ENCODE measurements at places on chromosomes 16 and 17.

- no peak for DNase-seq
These were observed 55.5 kb downstream of the SNX11 start for GRCh38 chr17:48162946-48163506.

DNA sequence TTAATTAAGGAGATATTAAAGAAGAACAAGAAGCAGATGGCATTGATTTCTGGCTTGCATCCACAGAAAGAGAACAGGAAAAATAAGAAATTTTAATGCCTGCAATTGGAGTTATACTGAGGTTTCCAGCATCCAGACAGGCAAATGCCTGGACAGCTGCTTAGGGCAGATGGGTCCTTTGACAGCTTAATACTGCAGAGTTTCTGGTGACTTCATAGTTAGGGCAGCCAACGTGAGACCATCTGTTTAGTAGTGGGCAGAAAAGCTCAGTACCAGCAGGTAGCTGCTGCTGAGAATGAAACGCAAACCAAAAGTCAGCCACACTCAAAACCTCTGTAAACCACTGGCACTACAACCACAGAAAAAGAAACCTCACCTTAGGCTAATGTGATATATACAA lies 109.8 kb downstream of the CDK5R1 start:
- DNase-seq: no peak

DNA sequence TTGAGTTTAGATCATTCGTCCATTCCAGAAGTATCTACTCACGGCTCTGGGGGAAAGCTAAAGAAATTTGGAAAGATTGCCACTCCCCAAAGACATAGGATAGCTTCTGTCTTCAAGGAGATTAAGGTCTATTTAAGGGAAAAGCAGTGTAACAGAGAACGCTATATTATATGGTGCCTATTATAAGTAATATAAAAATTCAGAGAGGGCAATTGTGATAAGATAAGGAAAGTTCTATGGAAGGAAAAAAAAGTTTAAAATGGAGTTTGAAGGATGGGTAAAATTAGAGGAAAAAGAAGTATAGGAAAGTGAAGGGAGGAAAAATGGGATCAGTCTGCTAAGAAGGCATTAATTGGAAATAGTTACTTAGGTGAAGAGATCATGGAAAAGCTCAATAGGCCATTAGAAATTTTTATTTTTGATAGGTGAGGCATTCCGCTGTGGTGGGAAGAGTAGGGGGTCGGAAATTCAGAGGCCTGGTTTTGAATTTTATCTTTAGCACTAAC lies 690 bp upstream of the CDC27 start:
- no peak for DNase-seq

- no peak for DNase-seq
These were observed 197.5 kb downstream of the HS3ST3A1 start for GRCh38 chr17:13403982-13404946.

- DNase-seq: no peak
These were observed 10.8 kb downstream of the KCTD5 start for GRCh38 chr16:2692948-2693651.

GRCh38 chr17:39629898-39630297 lies 3.1 kb downstream of the PPP1R1B start:
- DNase-seq: no peak

DNA sequence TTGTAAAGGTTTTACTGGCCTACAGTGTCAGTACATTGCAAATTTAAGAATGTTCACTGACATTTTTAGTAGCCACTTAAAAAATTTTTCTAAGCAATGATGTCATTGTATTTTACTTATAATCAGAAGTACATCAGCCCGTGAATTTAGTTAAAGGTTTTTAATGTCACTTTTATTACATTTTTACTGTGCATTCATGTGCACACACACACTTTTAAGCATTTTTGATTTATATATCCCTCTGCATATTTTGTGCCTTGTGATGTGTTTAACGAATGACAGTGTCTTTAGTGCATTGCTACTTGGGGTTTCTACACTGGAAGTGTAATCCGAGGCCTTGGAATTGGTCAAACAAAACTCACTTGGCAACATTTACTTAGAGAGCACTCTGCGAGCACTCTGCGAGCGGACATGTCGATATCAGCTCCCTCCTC lies 190.4 kb downstream of the WWOX start:
- no peak for DNase-seq

GRCh38 chr17:74642995-74643394 lies 19.5 kb upstream of the CD300E start:
- no peak for DNase-seq

DNA sequence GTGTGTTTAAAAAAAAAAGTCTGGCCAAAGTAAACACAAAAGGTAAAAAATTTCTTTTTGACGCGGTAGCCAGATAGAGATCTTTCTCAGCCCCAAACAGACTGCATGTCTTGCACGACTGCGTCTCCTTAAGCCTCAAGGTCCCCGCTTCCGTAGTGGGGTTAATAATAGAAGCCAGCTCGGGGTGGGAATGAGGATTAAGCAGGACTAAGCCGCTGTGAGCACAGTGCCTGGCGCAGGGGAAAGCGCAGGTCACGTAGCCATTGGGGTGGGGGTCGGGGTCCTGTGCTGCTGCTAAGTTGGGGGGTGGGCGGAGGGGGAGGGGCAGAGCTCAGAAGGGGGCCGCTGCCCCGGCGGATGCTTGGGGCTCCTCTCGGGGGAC lies 521 bp downstream of the GGA2 start:
- DNase-seq: no peak

GRCh38 chr16:62832214-62832613 lies 796.0 kb upstream of the CDH8 start:
- DNase-seq: no peak

DNA sequence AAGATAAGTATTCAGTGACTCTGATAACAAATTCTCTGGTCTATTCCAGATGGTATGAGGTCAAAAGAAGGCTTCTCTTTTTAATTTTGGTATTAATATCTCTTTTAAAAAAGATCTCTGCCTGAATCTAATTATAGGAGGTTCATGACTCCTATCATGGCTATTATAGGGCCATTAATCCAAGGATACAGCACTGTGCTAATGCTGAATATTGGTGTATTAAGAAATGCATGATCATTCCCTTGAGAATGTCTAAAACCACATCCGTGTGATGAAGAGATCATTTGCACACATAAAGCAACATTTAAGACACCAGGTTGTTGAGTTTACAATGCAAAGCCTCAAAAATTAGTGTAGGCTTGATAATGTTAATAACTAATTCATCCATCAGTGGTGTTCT lies 160.4 kb upstream of the MON1B start:
- DNase-seq: no peak

GRCh38 chr17:75695830-75696271 lies 25.4 kb upstream of the ITGB4 start:
- DNase-seq: peak; percentile 73

GRCh38 chr16:78543023-78543422 lies 443.6 kb downstream of the WWOX start:
- DNase-seq: no peak

DNA sequence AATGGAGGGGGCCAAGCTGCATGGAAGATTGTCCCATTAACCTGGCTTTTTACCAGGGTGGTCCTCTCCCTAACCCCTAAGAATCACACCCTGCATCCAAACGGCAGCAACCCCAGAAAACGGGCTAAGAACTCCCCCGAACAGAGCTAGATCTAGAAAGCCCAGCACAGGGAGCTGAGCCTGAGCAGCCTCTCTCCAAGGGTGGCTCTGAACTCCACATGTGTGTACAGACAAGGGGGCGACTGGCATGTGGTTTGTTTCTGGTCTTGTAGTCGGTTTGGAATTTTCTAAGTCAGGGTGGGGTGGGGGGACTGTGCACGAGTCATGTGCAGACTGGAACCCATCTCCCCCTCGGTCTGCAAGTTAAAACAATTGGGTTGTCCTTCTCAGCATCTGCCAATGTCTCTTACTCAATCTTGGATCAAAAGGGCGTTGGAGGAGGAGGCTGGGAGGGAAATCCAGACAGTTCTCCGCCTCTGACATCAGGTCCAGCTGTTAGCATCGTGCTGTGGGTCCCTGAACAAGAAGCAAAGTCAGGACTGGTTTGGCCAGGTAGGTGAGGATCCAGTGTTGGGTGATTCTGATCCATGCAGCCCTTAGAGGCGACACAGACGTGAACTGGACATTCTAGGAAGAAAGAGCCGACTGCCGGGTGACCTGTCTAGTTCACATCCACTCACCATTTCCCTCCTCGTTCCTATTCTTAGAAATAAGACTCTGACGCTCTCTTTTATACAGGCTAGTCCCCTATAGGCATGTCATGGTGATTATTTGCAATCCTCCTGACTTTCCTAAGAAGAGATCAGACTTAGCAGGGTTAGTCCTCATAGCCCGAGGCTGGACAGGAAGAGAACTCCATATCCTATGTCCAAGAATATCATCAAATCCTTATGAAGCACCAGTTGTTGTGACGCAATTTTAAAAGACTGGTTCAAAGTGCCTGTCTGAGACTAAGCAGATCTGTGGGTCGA lies 381.8 kb downstream of the SOX9 start:
- no peak for DNase-seq

- DNase-seq: peak; percentile 40
These were observed 5.2 kb downstream of the USP7 start for GRCh38 chr16:8958344-8959167.

GRCh38 chr17:45867171-45867570 lies 22.5 kb downstream of the SPPL2C start:
- no peak for DNase-seq

DNA sequence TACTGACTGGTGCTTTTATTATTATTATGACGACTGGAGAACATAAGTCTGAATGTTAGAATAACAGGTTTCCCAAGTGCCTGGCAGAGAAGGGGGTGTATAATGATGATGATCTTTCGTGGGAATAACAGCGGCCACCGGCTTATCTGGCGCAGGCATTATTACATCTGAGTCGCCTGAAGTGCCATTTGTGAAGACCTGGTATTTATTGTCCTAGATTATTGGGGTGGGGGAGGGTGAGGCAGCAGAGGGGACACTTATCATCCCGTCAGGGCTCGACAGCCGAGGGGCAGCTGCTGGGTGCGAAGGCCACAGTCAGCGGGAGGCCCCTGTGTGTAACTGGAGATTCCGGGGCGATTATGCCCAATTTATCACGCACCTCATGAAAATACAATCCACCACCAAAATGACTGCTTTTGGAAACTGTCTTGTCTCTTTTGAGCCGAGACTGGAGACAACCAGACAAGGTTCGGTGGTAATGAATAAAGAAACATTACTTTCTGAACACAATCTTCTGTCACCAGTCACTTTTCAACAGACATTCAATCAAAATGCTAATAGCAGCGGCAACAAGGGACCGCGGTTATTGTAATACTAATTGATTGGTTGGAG lies 199.3 kb downstream of the CCDC182 start:
- no peak for DNase-seq

GRCh38 chr16:68470461-68471150 lies 22.3 kb upstream of the SMPD3 start:
- DNase-seq: peak; percentile 28

Measured in left ventricle myocardium inferior (tissue), 1 donor.